ENCODE measurements at places on chromosomes 12 and 14.

- DNase-seq, result no peak
These were observed 27.9 kb downstream of the SYNE3 start for GRCh38 chr14:95488376-95489213.

GRCh38 chr14:69530095-69530494, 44.6 kb downstream of the CCDC177 start:
- DNase-seq, result no peak

- DNase-seq, result no peak
These were observed 5.2 kb downstream of the P2RX4 start for GRCh38 chr12:121214855-121215745.

GRCh38 chr12:51926064-51926632, 18.8 kb downstream of the ACVRL1 start:
- DNase-seq, result no peak

- DNase-seq, result no peak
These were observed 229.5 kb upstream of the RTL1 start for GRCh38 chr14:101133068-101133467.

All from NCI-H2227 treated with DMSO at 0.1 percent for 48 hours (cell line).